ENCODE measurements at places on chromosomes 5 and 9.

DNA sequence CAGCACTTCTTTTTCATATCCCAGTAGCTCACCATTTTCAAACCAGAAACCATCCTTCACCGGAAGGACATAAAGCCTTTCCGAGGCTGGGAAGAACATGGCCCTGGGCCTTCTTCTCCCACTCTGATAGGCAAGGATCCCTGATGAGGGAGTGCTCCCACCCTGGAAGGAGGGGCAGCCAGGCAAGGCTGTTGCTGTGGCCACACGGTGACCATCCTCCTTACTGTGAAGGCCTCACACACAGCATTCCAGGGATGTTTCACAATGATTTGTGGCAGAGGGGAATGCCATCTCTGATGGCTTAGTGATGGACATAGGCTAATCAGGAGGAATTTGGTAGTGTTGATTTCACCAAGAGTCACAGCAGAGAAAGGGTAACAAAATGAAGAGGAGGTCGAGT lies 130.7 kb downstream of the ADAMTS12 start:
- no peak for DNase-seq

DNA sequence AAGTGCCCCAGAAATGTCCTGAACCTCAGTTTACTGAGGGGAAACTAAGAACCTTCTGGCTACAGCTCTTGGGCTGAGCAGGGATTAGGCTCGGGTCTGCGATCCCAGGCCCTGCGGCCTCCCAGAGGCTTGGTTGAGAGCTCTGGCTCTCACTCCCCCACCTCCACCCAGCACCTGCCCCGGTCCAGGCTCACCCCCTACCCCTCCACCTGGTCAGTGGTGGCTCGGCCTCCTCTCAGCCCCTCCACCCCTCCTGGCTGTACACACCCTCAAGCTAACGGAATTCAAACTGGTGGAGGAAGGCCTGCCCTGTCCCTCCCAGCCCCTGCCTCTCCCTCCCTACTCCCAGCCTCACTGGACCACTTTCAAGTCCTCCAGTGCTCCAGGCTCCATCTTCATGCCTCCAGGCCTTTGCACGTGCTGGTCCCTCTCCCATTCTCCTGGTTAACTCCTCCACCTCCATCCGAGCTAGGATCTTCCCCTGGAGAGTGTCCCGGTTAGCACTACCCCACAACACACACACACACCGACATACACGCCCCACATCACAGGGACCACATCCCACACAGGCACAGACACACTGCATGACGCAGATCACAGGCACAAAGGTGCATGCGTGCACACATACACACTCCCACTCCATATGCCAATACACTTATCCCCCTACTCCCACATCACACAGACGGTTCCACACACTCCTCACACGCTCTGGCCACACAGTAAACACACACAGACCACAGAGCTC lies 130.9 kb downstream of the C9orf50 start:
- no peak for DNase-seq

DNA sequence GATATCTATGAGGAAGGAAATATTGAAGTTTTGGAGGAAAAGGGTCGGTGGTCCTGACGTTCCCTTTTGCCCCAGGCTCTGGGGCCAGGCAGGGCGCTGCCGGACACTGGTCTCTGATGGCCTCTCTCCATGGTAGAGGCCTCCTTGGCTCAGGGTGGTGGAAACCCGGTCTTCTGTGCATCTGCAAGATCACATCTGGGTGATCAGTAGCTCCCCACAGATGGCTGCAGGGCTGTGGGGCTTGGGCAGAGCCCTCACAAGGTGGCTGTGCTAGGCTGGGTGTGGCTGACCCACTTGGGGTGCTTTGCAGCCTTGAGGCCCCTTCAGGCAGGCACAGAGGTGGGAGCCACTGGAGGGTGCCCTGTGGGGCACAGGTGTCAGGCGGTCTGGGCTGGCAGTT lies 53.9 kb upstream of the RNU6ATAC start:
- no peak for DNase-seq

GRCh38 chr5:176578391-176578808 lies 29.3 kb downstream of the CDHR2 start:
- DNase-seq = peak; percentile 81

- no peak for DNase-seq
These were observed 32.4 kb downstream of the GNAQ start for GRCh38 chr9:77999231-77999631.

GRCh38 chr5:176447591-176447977 lies 601 bp upstream of the FAF2 start:
- no peak for DNase-seq

GRCh38 chr5:88158056-88158455 lies 110.6 kb downstream of the TMEM161B start:
- DNase-seq = no peak

DNA sequence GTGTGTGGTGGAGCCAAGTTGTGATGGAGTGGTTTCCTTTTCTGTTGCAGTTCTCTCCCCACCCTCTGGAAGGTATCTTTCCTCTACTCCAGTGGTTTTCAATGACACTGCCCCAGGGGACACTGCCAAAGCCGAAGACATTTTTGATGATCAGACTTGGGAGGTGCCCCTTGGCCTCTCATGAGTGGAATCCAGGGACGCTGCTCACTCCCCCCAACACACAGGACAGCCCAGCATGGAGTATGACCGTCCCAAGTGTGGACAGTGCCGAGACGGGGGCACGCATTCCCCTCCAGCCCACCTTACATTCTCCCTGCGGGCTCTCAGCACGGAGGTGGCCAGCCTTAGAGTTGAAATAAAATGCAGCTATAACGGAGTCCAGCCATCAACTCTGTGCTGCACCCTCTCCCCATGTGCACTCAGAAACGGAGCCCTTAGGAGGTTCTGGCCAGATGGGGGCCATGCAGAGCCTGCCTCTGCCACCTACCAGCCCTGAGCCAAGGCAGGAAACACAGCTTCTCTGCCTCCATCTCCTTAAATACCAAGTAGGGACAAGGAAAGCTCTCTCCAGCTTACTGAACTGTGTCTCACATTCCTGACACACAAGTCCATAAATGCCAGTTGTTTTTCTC lies 150.8 kb downstream of the ROR2 start:
- no peak for DNase-seq

DNA sequence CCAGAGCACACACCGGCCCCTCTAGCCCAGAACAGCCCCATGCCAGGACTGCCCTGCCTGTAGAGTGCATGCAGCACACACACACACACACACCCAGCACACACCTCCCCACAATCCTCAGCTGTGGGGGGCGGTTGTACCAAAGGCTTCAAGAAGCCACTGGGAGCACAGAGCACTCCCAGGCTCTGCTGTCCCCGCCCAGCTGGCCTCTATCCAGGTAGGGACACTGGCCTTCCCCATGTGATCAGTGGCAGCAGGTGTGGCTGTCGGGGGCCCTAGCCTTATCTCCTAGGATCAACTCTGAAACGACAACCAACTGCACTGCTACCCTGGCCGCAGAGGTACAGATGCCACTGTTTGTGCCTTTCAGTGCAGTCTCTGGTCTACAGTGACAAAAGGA lies 2.0 kb downstream of the ANAPC2 start:
- no peak for DNase-seq

DNA sequence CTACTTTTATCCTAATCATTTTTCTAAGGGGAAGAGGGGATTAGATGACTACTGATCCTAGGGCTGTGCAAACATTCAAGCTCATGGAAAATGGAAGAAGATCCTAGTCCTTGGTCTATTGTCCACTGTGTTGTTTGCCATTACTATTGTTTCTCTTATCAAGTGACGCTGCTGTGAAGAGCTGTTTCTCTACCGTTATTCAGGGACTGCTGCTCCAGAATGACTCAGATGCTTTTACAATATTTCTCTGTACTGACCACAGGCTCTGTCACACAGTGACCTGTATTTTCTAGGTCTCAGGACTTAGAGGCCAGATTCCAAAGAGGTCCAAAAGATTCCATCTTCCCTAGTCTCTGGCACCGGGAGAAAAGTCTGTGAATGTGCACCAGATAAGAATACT lies 159.5 kb upstream of the CHD1 start:
- no peak for DNase-seq

DNA sequence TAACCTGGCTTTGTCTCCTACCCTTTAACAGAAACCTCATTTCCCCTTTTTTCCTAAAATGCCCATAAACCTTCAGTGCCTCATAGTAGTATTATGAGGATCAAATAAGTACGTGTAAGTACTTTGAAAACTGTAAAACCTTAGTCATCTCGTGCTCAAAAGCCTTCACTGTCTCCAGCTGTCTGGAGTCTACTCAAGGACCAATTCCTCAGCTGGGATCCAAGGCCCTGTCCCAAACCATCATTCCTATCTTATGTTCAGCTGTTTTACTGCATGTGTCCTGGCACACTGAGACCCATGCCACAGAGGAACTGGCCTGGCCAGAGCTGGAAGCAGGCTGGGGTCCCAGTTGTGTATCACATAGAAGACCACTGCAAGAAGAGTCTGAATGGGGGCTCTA lies 15.9 kb downstream of the ADAMTSL1 start:
- DNase-seq = no peak

DNA sequence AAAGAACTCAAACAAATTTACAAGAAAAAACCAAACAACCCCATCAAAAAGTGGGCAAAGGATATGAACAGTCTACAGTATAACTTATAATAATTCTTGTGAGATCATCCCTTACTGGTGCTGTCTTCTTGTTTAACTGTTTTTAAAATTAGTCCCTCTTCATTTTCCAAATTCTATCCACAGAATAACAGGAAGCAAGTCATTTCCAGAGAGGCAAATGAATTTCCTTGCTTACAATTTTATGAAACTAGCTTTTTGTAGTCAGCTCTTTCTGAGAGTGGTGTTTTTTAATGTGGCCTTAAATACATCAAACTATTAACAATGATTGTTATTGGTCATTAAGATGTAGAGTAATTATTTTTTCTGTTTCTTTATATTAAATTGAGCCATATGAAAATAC lies 40.6 kb downstream of the FAM174A start:
- DNase-seq = no peak

GRCh38 chr9:22170990-22171670 lies 162.0 kb upstream of the CDKN2B start:
- no peak for DNase-seq

DNA sequence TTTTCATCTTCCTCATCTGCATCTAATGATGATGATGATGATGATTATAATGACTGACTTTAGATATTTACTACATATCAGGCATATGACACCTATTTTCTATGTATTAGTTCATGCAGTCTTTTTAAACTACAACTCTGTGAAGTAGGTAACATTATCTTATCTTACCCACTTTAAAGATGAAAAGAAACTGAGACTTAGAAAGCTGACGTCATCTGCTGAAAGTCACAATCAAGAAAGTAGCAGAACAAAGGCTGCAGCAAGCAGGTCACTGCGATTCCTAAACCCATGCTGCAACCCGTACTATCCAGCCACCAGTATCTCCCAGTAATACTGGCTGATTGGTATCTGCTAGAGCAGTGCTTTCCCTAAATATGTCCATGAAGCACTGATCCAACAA lies 40.1 kb upstream of the INSYN2B start:
- DNase-seq = no peak

DNA sequence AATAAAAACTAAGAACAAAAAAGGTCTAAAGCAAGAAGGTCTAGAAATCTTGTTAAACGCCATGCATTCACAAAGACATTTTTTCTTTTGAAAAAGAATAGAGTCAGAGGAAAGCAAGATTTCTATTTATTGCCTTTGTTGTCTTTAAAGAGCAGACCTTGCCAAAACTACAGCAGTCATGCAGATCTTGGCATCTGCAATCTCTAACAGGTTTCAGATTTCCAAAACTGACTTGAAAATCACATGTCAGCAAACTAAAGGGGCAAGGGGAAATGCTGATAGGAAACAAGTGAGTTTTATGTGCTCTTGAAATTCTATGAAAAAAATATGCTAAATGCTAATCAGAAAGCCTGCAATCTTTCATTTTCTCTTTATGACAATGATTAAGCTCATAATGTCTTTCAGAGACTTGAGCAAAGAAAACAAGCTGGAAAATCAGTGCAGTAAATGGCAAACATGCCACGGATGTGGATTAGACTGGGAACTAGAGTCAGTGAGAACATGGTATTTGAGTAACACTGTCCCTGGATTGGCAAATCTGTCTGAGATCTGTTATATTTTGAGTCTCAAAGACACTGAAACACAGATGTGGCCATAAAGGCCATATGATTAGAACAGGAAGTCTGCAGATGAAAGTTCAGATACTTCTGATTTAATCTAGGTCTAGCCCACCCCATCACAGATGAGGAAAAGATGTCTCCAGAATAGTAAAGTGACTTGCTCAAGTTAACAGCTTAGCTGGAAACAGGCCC lies 361.4 kb upstream of the RPS23 start:
- DNase-seq = no peak

GRCh38 chr5:148794729-148795561 lies 31.5 kb upstream of the ADRB2 start:
- no peak for DNase-seq

DNA sequence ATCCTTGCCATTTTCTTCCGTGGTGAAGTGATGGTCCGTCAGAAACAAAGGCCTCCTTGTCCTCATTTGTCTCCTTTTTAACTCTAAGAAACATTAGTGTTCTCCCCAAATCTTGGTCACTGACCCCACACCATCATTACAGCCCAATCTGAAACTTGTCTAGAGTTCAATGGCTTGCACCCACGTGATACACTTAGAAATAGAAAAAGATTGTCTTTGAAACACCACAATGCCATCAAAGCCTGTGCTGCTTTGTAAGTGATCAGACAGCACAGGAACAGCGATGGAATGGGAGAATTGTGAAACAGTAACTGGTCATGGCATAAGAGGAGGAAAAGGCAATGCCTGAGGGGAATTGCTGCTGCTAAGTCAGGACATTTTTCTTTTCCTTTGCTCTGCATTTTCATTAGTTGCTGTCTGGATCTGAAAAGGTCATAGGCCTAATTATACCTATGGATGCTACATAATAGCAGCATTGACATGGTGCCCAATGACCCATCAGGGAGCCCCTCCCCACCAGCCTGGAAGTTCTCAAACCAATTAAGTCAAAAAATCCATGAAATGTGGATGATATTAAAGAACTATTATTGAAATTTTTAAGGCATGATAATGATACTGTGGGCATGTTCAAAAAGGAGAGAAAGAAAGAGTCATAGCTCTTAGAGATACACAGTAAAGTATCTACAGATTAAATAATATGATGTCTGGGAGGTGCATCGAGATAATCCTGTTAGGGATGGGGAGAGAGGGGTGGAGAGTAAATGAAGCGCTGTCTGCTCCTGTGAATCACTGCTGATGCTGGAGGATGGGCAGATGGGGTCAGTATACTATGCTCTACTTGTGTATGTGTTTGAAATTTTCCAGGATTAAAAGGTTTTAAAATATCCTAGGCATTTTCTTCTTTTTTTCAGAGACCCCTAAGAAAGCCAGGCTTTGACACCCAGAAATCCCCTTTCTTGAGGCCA lies 83.6 kb downstream of the ENC1 start:
- DNase-seq = no peak

- no peak for DNase-seq
These were observed 46.2 kb downstream of the SLC28A3 start for GRCh38 chr9:84294241-84294950.

Data from NCI-H526 (cell line).